GM12892 (cell line): ENCODE measurements at places on chromosomes 13 and 19.

DNA sequence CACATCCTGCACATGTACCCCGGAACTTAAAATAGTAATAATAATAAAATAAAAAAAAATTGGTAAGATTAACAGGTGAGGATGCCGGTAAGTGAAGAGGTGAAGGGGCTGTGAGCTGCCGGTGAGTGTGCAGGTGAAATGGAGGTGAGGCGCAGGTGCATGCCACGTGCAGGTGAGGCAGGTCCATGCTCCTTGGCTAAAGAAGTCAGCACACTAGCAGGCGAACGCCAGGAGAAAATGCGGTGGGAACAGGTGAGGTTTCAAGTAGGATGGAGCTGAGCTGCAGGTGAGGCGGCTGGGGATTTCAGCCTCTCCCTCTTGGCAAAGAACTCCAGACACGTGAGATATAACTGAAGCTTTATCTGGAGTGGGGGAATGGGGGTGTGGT is 7.5 kb upstream of the TNFSF14 start:
- no peak for DNase-seq

DNA sequence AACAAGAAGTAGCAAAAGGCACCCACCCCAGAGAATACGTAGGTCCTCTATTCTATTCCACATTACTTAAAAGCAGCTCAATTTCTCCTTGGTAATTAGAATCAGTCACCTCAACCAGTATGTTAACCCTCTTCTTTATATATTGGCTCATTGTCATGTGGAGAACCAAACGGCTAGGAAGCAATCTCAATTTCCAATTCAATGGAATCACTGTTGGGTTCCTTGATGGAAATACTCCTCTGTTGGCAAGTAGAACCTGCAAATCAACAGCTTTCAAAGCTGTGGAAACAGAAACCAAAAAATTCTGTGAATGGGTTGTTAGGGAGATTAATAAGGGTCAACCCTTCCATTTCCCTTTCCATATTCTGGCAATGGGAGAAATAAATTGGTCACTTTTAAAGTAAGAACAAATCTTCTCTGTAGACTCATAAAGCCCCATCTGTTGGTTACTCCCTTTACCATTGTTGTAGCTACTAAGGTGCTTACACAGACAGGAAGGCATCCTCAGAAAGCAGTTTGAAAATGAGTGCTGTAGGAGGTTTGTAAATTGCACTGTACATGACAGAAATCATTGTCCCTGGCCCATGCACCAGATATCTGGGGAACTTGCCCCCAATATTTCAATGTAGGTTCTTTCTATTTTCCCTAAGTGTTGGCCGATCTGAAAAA is 138.6 kb upstream of the UFM1 start:
- no peak for DNase-seq

- no peak for DNase-seq
Measured at GRCh38 chr19:42053037-42053935, 16.7 kb downstream of the GRIK5 start.

DNA sequence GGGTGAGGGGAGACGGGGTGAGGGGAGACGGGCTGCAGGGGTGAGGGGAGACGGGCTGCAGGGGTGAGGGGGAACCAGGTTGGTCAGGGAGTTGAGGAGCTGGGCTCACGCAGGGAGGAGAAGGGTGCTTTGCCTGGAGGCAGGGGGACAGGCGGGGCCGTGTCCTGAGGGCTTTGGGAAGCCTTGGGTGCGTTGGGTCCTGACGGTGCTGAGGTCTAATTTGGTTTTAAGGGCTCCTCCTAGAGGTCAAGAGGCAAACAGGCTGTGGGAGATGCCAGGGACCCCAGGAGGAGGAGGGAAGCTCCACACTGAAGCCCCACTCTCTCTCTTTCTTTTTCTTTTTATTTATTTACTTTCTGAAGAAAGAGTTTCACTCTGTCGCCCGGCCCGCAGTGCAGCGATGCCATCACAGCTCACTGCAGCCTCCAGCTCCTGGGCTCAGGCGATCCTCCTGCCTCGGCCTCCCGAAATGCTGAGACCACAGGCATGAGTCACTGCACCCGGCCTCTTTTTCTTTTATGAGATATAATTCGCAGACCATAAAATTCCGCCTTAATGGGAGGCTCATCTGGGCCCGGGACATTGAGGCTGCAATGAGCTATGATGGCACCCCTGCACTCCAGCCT is 9.3 kb upstream of the MISP start:
- no peak for DNase-seq

DNA sequence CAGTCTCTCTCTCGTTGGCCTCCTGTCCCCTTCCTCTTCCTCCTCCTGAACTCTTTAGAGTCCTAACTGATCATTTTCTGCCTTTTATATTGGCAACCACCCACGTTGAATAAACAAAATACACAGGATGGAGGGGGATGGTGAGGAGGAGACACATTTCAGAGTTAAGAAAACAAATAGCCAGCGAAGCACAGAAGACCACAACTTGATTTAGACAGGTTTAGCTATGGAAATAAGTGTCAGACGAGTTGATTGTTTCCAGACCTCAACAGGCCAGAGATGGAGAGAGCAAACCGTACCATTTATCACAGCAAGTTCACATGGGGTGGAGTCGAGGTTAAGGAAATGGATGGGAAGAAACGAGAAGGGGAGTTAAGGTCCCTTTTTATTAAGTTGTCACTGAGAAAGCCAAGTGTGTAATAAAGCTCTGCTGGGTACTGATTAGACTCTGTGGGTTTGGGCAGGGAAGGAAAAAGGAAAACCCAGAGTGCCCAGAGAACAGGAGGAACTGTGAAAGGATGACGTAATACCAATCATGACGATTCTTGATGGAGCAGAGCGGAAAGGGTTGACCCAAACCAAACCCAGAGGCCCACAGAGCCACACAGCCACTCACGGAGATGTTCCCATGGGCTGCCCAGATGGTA is 11.1 kb upstream of the SERP2 start:
- no peak for DNase-seq

DNA sequence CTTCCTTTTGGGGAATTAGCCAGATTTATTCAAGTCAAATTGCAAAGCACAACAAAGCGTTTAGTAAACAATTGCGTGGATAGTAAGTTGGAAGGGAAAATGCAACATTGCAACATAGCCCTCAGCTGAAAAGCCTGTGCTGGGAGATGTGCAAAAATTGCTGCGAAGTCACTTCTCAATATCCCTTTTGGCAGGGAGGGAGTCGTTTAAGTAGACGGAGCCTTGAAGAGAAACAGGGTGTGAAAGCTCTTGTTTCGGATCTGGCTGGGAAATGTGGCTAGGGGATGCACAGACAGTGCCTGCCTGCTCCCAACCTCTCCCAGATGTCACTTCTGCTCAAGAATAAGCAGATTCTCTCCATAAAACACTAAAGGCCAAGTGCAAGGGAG is 56.8 kb downstream of the SLC7A1 start:
- no peak for DNase-seq

- no peak for DNase-seq
Measured at GRCh38 chr13:105389373-105389772, 1146.1 kb downstream of the EFNB2 start.

DNA sequence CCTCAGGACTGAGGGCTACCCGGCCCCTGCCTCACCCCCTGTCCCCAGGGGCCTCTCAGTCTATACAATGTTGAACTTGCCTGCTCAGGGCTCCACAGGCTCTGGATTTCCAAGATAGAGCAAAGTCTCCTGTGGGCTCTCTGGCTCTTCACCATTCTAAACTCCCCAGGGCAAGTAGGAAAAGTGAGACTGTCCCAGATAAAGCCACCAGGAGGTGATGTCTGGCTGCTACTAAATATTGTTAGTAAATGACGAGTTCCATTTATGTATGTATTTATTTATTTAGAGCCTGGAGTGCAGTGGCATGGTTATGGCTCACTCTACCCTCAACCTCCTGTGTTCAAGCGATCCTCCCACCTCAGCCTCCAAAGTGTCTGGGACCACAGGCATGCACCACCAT is 73.6 kb upstream of the SIAH3 start:
- DNase-seq: no peak

DNA sequence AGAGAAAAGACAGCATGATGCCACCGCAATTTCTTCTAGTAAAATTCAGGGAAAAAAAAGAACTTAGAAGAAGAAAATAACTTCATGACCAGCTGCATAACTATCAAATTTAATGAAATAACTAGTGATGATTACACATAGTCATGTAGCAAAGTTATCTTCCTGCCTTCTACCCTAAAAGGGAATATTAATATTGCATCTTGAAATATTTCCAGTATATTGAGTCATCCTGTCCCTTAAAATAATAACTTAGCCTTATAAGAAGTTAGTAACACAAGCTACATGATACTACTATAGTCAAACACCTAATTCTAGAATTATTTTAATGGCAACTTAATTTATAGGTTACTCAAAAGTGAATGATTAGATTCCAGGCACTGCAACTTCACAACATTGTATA is 289.2 kb downstream of the KLF12 start:
- no peak for DNase-seq
